Amygdala (tissue), 56 donors: ENCODE measurements at places on chromosomes 7 and 10.

DNA sequence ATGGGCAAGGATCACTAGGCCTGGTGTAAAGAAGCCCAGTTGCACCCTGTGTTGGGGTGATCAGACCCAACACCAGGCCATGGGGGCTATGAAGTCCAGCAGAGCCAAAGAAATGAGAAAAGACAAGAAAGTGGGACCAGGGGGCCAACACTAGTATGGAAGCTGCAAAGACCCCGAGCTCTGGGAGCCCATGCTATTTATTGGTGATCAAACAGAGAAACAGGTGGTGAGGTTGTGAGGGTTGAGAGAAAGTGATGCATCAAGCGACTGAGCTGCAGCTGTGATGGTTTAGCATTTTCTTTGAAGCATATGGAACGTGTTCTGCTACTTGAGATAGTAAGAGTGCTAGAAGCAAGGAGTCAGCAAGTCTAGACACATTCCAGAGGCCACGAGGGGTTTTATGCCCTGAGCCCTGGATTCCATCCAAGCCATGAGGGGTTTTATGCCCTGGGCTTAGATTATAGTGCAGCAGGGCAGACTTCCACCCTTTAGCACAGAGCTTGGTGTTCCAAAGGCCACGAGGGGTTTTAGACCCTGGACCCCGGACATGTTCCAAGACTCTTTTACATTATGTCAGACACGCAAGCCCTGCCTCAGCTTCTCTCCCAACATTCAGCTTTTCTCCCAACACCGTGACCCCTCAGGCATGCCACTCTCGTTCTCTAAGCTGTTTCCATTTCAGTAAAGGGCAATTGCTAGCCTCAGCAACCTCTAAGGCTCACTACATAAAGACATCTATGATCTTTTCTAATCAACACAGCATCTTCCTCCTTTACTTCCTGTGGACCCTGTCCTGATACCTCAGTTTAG is 43.1 kb upstream of the GPAM start:
- no peak for DNase-seq

DNA sequence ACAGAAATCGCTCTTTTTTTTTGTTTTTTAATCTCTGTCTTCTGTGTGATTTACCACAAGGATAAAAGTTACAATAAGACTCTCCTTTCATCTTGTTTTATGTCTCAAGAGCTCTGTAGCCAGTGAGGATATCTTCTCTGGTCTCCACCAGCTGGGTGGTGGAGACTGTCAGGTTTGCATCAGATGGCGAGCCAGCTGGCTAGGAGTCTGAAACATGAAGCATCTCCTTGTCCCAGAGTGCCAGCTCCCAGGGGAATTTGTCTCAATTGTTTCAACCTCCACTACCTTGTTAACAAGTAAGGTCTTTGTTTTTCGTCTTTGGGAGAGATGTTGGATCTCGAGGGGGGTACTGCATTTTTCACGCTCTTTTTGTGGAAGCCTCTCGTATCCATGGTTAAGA is 47.3 kb downstream of the FRMPD2 start:
- DNase-seq: no peak

DNA sequence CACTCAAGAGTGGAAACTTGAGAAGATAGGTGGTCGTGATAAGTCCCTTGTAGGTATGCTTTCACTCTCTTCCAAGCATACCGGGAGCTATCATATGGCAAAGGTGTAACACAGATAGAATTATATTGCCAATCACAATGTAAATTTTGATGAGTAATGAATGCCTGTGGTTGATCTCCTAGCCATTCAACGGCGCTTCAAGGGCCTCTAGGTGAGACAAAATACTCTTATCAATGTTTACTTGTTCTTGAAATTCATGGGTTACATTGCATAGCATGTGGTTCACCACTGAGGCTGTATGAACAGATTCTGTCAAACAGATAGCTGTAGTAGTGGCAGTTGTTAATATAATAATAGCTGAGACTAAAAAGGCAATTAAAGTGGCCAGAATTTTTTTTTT is 82.4 kb downstream of the THSD7A start:
- DNase-seq: no peak

GRCh38 chr10:93859049-93859655 is 34.6 kb upstream of the SLC35G1 start:
- no peak for DNase-seq

DNA sequence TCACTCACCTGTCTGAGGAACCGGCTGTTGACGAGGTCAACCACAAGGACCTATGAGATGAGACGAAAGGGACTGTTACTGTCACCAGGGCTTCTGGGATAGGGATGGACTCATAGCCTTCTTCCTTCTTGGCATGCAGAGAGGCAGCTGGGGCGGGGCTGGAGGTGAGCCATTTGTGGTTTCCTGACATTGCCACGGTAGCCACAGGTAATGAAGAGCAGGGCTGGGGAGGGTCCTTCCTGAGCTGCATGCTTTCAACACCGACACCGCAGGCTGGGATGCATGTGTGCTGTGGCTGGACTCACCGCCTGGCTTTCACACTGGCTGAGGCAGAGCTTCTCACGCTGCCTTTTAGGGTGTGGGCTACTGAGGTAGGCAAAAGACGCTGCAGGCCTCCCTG is 46.4 kb upstream of the MKRN1 start:
- no peak for DNase-seq

- no peak for DNase-seq
These were observed 7.1 kb downstream of the AGMO start for GRCh38 chr7:15554744-15555143.

DNA sequence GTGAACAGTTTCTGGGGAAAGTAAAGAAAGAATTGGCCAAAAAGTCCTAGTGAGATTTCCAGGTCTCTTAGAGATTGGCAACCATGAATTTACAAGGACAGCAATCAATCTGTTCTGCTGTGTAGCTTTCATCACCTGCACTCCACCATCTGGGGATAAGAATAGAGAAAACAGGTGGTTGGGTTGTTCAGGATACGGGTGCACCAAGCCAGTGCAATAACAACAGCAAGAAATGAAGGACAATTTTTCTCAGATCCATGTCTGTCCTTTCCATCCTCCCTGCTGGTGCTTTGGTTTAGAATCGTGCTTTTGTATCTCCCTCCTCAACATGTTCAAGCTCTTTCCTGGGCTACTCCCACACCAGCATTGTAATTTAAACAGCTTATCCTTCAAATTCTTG is 787.7 kb downstream of the GRID1 start:
- DNase-seq: no peak

GRCh38 chr10:73894245-73894971 is 16.5 kb upstream of the PLAU start:
- DNase-seq: no peak

GRCh38 chr10:44376472-44377099 is 8.3 kb downstream of the CXCL12 start:
- DNase-seq: no peak
